ENCODE measurements at places on chromosomes 2 and 18.

DNA sequence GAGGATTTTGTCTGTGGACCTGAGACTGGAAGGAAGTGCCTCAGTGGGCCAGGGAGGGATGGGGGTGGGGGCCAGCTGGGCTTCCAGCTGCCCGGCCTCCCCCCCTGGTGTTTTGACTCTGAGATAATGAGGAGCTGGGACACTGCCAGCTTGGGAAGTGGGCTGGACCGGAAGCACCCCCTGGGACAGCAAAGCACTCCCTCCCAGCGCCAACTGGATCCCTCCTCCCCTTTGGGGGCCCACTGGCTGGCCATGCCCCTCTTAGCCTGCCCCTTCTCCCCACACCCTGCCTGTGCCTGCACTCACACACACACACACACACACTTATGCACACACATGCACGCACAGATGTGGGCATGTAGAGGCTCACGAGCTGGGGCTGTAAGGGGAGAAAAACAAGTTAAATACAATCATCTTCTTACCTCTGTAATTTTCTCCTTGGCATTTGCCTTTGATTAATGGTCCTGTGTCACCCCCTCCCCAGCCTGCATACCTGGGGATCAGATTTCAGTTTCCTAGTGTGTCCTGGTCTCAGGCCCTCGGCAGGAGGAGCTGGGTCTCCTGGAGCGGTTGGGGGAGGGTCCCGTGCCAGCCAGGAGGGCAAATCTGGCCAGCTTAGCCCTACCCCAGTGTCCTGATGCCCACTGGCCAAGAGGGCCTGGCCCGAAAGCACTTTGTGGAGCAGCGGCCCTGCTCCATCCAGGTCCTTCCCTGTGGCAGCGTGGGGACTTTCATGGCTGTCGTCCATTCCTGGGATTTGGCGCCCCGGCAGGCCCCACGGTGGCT, 3.6 kb downstream of the ITM2C start:
- no peak for DNase-seq

- DNase-seq = no peak
These were observed 76.7 kb downstream of the FHOD3 start for GRCh38 chr18:36374262-36374661.

DNA sequence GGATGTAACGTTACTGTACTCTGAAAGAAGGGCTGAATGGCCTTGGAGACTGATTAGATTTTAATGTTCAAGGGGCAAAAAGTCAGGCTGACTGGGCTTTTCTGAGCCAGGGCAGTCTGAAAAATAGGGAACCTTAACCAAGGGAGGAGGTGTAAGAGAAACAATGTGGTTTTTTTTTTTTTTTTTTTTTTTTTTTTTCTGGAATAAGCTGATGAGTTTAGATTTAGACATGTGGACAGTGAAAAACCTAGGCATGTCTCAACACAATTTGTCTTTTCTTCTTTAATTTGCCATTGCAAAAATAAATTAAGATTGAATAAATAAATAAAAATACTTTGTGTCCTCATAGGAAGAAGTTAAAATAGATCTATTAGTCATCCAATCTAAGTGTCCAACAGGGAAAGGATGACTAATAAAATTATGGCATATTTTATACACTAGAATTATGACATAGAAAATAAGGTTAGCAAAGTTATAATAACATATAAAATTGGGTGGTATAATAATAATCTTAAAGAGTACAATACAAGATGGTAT, 237.6 kb upstream of the TRIB2 start:
- DNase-seq = no peak

- DNase-seq = no peak
These were observed 153.2 kb downstream of the WDR7 start for GRCh38 chr18:56804395-56804794.

GRCh38 chr2:242030858-242031257, 161.3 kb downstream of the RTP5 start:
- DNase-seq = no peak

DNA sequence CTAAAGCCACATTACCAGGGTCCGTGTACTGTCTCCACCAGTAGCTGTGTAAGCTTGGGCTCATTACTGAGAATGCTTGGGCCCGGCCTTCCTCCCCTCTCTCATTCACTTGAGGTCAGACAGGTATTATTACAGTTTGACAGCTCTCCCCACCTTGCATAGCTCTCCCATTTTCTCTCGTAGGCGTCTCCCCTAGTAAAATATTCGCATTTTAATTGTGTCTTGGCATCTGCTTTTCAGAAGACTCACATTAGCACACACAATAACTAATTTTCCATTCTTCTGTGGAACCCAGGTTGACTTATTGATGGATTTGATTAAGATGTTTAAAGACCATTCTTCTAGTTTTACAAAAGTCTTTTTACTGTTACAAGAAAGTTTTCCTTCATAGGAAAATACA, 71.1 kb upstream of the CYP20A1 start:
- no peak for DNase-seq

DNA sequence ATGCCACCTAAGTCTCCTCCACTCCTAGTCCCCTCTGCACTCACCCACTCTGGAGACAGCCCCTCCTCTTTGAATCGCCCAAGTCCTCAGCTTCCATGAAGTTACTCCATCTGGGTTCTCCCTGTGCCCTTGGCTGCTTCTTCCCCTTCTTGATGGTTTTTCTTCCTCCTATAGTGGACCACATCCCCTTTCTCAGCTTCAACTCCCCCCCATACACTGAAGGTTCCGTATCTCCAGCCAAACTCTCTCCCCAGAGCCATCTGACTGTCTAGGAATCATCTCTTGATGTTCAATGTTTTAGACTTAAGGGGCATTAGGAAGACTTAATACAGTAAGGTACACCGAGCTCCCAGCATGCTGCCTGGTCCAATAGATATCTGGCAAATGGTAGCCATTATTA, 39.6 kb downstream of the EMX1 start:
- no peak for DNase-seq

GRCh38 chr18:60471652-60472051, 99.1 kb upstream of the MC4R start:
- DNase-seq = no peak

DNA sequence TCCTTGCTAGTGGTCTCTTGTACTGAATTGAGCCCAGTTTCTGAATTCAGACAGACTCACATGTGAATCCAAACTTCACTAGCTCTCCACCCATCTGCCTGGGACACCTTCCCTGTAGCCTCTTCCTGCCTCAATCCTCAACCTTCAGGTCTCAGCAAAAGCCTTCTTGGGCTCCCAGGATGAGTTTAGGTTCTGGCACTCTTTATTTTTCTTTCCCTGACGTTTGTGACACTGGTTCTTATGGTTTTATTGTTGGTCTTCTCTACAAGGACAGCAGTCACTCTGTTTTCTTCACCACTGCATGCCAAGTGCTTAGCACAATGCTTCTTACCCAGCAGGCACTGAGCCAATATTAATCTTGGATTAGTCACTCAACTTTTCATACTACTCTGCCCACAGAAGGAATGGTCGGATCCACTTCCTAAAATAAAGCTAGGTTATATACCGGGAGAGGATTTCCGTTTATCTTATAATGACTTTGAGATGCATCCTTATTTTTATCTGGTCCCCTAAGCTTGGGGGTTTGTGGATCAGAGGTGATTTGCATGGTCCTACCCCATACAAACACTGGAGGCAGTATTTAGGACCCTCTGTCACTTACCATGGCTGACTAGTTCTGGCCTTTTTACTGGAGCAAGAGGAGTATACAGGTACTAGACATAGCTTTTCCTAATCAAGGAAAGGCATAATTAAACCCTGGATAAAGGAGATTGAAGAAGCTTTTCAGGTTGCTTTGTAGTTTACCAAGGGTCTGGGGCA, 186.3 kb downstream of the MYCN start:
- no peak for DNase-seq

GRCh38 chr18:7740821-7741220, 173.7 kb downstream of the PTPRM start:
- no peak for DNase-seq

DNA sequence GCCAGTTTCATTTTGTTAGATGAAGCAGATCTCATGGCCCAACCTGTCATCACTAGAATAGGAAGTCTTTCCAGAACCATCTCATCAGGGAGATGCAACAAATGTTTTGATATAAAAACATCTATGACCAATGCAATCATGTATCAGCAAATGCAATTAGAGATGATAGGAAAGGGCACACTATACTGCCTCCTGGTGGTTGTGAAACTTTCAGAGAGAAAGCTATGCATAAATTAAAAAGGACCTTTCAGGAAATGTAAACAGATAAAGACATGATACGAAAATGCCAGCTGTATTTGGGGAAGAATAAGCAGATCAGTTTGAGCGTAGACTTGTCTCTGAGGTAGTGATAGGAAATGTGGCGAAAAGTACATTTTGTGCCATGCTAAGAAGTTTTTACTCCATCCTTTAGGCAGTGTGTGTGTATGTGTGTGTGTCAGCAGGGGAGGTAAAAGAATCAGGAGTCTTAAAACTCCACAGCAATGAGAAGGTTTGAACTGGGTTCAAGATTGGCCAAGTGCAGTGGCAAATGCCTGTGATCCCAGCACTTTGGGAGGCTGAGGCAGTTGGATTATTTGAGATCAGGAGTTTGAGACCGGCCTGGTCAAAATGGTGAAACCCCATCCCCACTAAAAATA, 479.3 kb downstream of the CPS1 start:
- no peak for DNase-seq

DNA sequence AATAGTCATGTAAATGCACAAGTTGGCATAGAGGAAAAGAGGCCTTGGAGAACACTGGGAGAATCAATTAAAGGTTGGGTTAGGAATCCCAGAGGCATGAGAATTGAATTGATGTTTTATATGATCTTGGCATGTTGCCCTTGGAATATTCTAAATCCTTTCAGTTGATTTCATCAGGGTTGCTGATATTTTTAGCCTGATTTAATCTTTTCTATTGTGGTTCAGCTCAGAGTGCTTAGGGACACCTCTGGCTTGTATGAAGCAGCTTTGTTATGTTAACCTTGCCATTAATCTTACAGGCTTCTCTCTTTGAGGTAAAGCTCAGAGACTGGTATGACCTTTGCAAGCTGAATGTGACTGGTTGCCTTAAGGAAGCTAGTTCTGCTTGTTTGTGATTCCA, 64.4 kb upstream of the LYPD6B start:
- DNase-seq = no peak

- no peak for DNase-seq
These were observed 142.3 kb downstream of the PIGN start for GRCh38 chr18:62044490-62045000.

DNA sequence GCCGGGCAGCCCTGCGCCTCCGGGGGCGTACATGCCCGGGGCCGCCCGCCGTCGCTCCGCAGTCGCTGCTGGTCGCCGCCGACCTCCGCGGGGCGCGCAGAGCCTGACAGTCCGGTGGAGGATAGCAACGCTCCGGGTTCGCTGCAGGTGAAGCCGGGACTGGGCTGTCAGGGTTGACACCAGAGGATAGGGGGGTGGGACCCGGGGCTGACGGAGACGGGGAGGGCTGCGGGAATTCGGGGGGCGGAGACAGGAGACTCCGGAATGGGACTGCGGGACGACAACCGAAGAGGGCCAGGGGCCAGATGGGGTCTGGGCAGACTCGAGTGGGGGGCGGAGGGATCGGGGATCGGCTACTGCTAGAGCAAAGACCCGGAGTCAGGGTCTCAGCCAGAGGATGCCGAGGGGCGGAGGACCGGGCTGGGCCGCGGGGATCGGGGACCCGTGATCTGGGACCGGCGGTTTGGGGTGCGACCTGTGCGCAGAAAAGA, 403 bp downstream of the TMEM127 start:
- peak; percentile 55 for DNase-seq

GRCh38 chr18:69785466-69785865, 162.2 kb downstream of the CD226 start:
- no peak for DNase-seq

DNA sequence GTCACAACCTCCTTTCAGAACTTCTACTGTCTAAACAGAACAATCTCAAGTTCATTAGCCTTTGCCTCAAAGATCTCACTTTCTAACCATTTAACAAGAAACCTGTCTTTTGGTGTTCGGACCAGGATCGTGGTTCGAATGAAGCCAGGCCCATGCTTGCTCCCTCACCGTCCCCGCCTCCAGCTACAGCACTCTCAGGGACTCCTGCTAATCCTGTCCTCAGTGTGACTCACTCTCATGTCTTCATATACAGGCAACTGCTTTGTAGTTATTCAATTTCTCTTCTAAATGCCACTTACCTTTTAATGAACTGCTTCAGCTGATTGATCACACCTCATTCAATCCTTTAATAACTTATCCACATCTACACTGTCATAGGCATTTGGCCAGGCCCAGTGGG, 15.8 kb downstream of the SERTAD2 start:
- DNase-seq = no peak

DNA sequence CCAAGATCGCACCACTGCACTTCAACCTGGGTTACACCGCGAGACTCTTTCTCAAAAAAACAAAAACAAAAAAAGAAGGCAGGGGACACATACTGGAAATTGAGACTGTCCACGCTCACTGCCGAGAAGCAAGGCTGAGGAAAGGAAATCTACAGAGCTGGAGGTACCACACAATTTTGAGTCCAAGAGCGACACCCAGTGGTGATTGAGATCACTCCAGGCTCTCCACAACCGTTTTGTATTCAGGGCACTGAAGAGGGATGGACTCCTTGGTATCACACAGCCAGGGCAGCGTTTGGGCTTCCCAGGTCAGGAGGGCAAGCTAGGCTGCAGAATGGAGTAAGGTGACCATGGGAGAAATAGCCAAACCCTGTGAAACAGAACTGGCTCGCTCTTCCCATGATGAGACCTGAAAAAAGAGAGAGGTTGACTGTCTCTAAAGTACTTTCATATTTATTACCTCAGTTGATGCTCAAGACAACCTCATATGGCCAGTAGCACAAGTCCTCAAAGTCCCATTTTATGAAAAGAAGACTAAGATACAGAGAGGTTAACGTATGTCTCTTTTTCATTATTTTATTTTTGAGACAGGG, 74.5 kb upstream of the YPEL5 start:
- DNase-seq = peak; percentile 37

- no peak for DNase-seq
These were observed 274.0 kb downstream of the NDUFA10 start for GRCh38 chr2:239750929-239751678.

- DNase-seq = no peak
These were observed 175.1 kb upstream of the DDX18 start for GRCh38 chr2:117639401-117639800.

GRCh38 chr2:232689152-232689910, 7.8 kb upstream of the GIGYF2 start:
- no peak for DNase-seq

DNA sequence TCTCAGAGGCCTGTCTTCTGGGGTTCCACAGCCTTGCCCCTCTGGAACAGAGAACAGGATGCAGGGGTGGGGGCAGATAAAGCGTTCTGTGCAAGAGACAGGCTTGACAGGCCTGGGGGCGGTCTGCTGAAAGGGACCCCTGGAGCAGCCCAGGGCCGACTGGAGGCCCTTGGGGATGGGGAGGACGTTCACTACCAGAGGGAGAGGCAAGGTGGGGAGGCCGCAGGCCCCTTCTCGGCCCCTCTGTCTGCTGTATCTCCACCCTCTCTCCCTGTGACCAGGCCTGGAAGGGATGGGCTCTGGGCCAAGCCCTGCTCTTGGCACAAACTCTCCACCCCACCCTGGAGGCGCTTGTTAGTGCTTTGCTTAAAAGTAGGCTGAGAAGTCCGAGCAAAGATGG, 27.3 kb upstream of the INHBB start:
- DNase-seq = no peak

- DNase-seq = peak; percentile 2
These were observed 4.4 kb upstream of the GPR35 start for GRCh38 chr2:240620859-240621258.

Measured in 8988T (cell line).